Astrocyte (in vitro differentiated cells and primary cell): ENCODE measurements at places on chromosomes 16 and 17. TPM values are rescaled to one million over a fixed set of nuclear protein-coding genes. Genes with fewer than 3 reads are reported as not detected.
A peak's percentile ranks its signal among the peaks of the same experiment; 100 is the strongest.

GRCh38 chr16:6682142-6682811, 650.4 kb upstream of the RBFOX1 start:
- H3K36me3 ChIP-seq = no peaks in the 10 kb centered on the region
- H3K4me1 ChIP-seq = no peaks in the 10 kb centered on the region
- no peak for DNase-seq
- H3K27ac ChIP-seq = no peak overlapping the region
- no peaks in the 10 kb centered on the region for H3K27me3 ChIP-seq
- H3K4me3 ChIP-seq = no peak overlapping the region

- no peaks in the 10 kb centered on the region for H3K36me3 ChIP-seq
- H3K27ac ChIP-seq = no peak overlapping the region
- H3K4me1 ChIP-seq = peaks cover 7% of the 10 kb centered on the region
- peaks cover 4% of the 10 kb centered on the region for H3K27me3 ChIP-seq
- H3K4me3 ChIP-seq = no peak overlapping the region
Observed at GRCh38 chr16:87165151-87165550, 152.0 kb downstream of the C16orf95 start.

DNA sequence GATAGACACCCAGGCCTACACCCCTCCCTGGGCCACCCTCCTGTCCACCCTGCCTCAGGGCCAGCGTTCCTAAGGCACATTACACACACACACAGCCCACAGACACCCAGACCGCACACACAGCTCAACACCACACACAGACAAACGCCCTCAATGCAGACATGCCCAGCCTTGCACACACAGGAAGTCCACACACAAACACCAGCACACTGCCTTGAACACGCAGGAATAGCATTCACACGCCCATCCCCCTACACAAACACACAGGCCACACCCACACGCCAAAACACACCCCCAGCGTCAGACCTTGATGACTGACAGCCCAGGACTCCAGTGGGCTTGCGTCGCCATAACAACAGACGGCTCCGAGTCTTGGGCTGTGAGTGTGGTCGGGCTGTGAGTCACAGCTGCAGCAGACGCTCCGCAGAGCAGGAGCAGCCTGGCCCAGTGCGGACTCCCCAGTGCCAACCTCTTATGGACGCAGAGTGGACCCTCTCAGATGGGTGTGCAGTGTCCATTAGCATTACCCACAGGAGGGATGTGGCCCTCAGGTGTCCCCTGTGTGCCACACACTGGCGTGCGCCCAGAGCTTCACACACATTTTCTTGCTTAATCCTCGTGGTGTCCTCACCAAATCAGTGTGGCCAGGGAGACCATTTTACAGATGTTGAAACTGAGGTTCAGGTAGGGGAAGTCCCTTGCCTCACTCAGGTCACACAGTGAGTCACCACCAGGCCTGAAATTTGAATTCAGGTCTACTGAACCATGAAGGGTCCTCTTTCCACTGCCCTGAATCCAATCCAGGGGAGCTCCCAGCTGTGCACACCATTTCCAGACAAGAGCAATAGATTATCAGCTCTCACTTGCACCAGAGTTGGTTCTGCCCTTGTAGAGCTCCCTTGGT, 17.8 kb upstream of the RAI1 start:
- H3K36me3 ChIP-seq = no peaks in the 10 kb centered on the region
- no peak overlapping the region for H3K4me3 ChIP-seq
- H3K4me1 ChIP-seq = peaks cover 17% of the 10 kb centered on the region

DNA sequence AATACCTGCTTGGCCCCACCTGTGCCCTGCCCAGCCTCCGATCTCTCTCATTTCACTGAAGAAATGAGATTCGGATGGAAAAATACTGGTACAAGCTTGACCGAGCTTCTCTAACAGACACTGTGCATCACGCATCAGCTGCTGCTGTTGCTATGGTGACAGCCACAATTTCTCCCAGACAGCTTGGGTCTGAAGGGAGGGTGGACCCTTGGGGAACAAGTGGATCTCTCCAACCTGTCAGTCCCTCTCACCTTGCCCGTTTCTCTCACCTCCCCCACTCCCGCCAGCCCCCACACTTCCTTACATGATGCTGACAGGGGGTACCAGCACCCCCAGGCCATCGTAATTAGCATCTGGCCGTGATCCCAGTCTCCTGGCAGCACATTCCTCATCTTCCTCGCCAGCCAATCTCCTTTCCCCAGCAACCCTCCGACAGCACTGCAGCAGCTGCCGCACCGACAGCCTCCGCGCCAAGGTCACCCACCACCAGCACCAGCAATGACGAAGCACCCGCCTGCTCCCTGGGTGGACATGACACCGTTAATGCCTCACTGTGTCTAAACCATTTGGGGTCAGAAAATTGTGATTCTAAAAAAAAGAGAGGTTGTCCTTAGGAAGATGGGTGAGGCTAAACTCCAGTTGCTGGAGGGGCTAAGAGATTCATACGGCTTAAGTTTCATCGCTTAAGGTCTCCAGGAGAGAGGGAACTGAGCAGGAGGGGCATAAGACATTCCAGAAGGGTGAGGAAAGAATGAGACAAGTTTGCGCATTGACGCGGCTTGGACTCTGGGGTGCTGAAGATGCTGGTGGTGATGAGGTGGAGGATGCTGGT, 58.6 kb upstream of the TNRC6A start:
- H3K4me1 ChIP-seq = peaks cover 30% of the 10 kb centered on the region
- peak overlapping the region; percentile 87 for H3K27ac ChIP-seq
- peak; percentile 90 for DNase-seq
- H3K4me3 ChIP-seq = peak overlapping the region; percentile 31
- no peaks in the 10 kb centered on the region for H3K27me3 ChIP-seq

- peaks cover 4% of the 10 kb centered on the region for H3K36me3 ChIP-seq
- peak overlapping the region; percentile 96 for H3K27ac ChIP-seq
- H3K27me3 ChIP-seq = no peaks in the 10 kb centered on the region
- peaks cover 35% of the 10 kb centered on the region for H3K4me1 ChIP-seq
- DNase-seq = peak; percentile 99
Observed at GRCh38 chr17:80892019-80892855, 99.4 kb upstream of the CHMP6 start.

DNA sequence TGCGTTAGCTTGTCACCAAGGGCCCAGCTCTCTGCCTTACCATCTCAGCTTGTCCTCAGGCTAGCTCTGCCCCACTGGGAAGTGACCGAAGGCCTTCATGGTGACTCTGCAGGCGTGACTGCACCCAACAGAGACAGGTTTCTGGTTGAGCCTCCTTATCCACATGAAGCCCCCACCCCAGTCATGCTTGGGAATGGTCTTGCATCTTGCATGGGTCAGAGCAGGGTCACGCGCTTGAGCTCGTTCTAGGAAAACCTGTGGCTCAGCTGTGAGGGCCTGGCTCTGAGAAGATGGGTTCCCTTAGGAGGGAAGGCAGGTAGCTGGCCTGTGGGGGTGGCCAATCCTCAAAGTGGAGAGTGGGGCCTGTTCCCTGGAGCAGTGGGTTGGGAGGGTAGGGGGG, 122.8 kb downstream of the BANP start:
- H3K4me3 ChIP-seq = no peak overlapping the region
- no peaks in the 10 kb centered on the region for H3K4me1 ChIP-seq
- no peak for DNase-seq
- H3K36me3 ChIP-seq = no peaks in the 10 kb centered on the region
- no peaks in the 10 kb centered on the region for H3K27me3 ChIP-seq

The TP53TG3B gene
- total RNA-seq = not detected in 2 replicates
